ENCODE measurements at places on chromosomes 4 and X.

- peak; percentile 58 for DNase-seq
Measured at GRCh38 chrX:95076449-95076848, 1402.4 kb downstream of the FAM133A start.

DNA sequence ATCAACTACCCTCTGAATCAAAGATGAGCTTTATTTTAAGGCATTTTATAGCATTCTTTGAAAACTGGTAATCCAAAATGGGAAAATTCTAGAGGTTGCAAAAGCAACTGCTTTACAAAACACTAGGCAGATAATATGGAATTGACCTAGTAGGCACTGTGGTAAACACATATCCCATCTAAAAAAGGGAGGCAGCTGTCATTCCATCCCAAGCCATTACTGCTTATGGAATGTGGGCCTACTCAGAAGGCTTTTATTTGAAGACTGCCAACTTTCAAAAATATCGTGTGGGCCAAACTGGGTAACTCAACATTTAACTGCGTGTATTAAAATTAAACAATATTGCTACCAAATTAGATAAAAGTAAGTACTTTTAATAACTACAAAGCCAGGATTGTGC, 19.3 kb downstream of the UBE2D3 start:
- no peak for DNase-seq

GRCh38 chr4:2272828-2273120, 10.9 kb upstream of the MXD4 start:
- DNase-seq = no peak

DNA sequence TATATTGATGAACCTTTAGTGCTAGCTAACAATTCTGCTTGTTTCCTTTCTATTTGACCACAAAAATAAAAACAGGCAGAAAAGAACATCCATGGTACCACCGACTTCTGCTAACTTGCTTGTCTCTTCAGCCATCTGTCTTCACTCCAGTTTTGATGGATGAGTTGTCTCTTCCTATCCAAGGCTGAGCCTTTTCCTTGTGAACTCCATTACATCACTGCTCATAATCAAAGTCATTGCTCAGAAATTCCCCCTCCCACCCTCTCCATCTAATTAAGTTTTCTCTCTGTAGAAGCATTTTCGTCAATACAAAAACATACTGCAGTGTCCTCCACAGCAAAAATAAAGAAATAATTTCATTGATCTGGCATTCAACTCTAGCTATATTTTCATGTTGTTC, 184.4 kb downstream of the SPCS3 start:
- DNase-seq = no peak
